ENCODE measurements at places on chromosomes 1 and 21. TPM values are rescaled to one million over a fixed set of nuclear protein-coding genes. Genes with fewer than 3 reads are reported as not detected.

The NBPF10 gene
- 4.2 TPM for total RNA-seq

The CRNN gene
- not detected for total RNA-seq

The GPR3 gene
- not detected for total RNA-seq

The RIIAD1 gene
- not detected for total RNA-seq

The RPF1 gene
- total RNA-seq, result 33.2 TPM

The RCSD1 gene
- total RNA-seq, result 11.1 TPM

The IGSF9 gene
- total RNA-seq, result not detected

GRCh38 chr1:18470671-18471355 is 9.9 kb upstream of the KLHDC7A start:
- DNase-seq, result no peak

DNA sequence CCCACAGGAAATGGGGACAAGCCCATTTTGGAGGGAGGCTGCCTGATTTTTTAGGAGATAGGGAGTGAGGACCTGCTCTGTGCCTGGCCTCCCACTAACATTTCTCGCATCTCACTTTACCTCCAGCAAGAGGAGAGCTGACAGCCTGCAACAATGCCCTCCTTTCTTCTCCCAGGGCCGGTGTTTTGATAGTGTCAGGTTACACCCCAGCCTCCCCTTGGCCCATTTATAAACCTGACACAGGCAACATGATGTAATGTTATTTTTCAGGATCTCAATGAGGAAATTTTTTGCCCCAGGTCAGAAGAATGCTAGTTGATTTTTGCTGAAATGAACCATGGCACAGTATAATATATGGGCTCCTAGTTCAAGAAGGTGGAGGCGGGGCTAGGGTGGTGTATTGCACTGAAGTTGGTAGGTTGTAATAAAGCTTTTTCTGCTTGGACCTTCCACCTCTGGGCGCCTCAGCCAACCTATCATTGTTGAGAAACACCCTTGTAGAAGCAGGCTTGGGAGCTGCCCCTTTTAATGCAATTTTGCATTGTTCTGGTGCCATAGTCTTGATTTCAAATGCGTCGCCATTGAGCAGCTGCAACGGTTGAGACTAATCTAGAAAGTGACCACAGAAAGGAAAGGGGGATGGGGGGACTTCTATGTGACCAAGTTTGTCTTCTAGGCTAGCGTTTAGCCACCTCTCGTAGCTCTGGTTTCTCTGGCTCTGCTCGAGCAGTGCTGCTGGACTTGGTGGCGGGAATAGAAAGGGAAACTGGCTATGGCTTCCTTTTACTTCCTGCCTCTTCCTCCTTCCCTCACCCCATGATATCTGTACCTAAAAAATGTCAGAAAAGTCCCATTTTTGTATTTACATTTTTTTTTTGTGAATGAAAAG is 53.0 kb downstream of the PBX1 start:
- DNase-seq, result no peak

GRCh38 chr1:25567710-25568089 is 24.3 kb downstream of the LDLRAP1 start:
- no peak for DNase-seq

DNA sequence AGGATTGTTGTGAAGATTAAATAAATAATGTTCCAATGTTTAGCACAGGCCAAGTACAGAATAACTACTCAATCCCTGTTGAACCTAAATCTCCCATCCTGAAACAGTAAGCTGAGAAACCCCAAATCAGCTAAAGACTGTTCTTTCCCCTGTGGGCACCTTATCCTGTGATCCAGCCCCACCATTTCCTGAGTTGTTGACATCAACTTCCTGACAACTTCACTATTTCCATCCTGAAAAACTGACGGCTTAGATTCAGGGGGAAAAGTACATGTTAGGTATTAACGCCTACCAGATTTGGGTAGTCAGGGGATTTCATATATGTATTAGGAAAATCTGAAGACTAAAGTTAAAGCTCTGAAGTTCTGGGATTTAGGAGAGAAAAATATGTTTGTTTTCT is 51.7 kb upstream of the PALMD start:
- no peak for DNase-seq

- DNase-seq, result no peak
Measured at GRCh38 chr1:2523191-2523890, 3.1 kb downstream of the PANK4 start.

DNA sequence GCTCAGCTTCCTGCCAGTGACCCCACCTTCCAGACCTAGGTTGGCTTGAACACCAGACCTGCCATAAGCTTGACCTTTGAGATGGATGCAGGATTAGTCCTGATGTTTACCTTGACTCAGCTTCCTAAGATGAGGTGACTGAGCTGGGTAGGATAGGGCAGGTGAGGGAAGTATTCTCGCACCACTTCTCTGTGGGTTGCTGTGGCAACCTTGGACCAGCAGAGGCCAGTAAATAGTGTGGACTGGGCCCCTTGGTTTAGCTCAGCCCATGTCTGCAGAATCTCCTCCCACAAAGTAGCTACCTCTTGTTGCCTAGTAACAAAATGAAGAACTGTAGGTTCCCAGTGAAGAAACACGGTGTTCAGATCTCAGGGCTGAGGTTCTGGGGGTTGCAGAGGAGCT is 8.4 kb downstream of the RPS6KA1 start:
- no peak for DNase-seq

DNA sequence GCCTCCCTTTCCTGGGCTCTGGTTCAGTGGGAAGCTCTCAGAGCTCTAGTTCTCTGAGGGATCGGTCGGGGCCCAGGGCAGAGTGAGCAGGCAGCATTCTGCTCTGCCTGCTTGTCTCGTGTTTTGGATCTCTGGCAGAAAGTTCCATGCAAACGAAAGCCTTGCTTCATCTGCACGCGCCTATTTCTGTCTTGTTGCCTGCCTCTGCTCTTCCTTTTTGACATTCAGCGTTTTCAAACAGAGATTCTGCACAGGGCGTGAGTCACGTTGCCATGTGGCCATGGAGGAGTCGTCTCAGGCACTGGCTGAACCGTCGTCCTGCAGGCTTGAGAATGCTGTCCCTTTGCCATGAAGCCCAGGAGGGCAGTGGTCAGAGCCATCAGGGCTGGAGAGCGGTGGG is 20.3 kb downstream of the AJAP1 start:
- DNase-seq, result no peak

DNA sequence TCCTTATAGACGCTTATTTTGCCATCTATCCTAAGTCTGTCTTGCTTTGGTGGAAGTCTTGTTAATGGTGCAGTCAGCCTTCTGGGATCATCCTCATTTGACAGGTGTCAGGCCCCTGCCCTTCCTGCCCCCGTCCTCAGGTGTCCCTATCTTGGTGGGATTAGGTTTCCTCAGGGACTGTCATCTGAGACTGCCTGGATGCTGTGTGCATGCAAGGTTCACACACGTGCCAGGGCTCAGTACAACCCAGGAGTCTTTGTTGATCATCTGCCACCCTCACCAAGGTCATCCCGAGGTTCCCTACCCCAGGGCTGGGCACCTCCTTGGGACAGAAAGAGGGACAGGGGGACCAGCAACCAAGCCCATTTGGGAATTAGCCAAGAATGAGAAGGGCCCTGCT is 18.0 kb downstream of the PADI2 start:
- no peak for DNase-seq

DNA sequence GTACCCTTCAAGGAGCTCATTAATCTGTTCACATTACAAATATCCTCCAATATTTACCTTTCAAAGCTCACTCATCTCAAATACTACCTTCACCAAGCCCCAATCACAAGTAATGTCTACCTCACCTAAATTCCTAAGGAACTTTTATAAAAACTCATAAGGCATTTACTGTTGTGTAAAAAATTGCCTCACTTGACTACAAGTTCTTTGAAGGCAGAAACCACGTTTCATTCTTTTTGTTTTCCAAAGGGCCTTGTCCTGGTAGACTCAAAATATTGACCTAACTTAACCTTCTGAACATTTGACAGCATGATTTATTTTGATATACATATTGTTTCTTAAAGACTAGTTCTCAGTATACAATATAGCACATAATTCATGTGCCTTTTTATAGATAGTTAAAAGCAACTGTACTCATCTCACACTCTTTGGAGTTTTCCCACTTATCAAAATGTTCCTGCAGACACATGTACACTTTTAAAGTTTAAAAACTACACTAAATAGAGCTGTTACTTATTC is 2.5 kb downstream of the USP33 start:
- no peak for DNase-seq

GRCh38 chr1:43932786-43933385 is 715 bp upstream of the ARTN start:
- DNase-seq, result no peak

DNA sequence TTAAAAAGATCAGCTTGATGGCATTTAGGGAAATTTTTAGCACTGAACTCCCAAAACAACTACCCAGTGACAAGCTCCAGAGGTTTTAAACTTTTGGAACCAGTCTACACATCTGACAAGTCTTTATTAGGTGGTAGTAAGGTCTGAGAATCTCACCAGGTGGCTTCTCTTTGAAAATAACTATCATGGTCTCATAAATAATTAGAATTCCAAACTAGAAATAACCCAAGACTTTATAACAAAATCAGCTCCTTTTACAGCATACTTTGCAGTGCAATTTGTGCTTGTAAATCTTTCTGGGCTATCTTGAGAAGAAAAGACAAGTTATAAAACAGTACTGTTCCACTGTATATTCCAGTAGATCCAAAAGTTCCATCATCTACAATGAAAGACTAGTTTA is 108.7 kb downstream of the LTN1 start:
- DNase-seq, result no peak

GRCh38 chr1:166999075-166999474 is 10.0 kb downstream of the MAEL start:
- DNase-seq, result no peak

DNA sequence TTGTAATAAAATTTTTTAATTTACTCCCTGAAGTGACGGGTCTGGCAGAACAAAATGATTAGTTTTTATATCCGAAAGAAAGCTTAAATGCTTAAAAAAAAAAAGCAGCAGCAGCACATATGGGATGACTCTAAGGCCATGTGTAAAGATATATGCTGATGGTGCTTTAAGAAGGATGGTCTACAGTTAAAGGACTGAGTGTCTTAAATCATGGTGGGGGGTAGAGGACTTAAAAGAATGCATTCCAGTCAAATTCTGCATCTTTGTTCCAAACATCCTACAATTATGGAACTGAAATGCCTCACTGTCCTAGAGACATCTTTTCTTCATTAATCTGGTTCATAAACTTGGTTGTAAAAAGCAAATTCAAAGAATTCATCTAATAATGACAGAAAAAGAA is 7.0 kb downstream of the KDM5B start:
- no peak for DNase-seq

DNA sequence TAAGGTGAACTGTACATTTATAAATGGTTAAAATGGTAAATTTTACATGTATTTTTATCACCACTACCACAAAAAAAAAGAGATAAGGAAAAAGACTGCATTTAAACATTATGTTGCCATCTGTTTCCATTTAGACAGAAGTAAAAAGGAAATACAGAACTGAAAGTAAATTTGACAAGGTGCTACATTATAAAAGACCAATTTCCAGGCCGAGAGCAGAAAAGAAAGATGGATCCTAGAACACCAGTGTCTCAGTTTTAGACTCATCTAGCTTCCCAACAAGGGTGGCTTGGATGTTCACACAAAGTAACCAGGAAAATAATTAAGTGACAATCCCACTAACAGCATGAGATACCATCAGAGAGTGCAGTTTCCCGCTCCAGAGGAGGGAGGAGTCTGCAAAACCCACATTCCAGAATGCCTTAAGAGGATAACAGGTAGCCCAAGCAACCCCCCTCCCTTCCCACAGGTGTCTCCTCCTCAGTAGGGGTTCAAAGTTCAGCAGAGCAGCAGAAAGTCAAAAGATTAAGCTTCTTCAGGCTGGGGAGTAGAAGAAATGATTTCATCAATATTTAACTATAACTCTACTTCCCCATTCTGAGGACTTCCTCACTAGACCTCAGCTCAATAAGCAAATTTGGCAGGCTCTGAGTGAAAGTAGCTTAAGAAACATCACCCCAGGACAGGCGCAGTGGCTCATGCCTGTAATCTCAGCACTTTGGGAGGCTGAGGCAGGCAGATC is 11.8 kb downstream of the TPM3 start:
- no peak for DNase-seq

DNA sequence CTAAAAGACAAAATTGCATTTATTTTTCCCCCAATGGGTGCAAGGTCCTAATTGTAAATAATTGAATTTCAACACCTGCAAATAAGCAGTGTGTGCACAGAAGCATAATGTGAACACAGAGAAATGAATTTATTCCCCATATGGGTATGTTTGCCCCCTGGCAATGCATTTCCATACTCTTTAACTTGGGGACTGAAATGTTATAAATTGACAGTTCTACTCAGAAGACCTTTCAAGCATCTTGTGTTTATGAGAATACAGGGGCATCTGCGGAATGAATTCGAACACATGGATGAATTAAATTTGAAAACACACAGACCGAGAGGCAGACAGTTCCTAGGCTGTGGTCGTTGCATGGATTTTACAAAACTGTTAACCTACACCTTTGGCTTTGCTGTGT is 3.5 kb downstream of the PBX1 start:
- no peak for DNase-seq

- DNase-seq, result no peak
Measured at GRCh38 chr1:178374016-178374415, 122.7 kb downstream of the CLEC20A start.

DNA sequence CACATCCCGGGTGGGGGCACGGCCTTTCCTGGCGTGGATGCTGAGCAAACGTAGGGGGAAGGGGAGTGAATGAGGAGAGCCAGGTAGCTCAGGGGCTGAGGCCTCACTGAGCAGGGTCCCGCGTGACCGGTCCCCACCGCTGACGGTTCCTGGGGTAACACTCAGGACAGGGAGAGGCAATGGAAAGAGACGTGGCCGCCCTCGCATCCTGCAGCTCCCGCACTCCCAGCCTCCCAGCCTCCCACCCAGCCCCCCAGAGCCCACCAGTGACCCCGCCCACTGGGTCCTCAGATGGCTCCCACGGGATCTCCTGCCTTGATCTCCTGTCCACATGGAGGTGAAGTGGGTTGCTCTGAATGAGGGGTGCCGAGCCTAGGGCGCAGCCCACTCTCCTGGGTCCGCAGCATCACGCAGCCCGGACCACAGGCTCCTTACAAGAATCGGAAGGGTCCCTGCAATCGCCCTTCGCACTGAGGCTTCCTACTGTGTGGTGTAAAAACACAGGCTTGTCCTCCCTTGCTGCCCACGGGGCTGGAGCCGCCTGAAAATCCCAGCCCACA is 2.4 kb downstream of the TSPEAR start:
- no peak for DNase-seq

DNA sequence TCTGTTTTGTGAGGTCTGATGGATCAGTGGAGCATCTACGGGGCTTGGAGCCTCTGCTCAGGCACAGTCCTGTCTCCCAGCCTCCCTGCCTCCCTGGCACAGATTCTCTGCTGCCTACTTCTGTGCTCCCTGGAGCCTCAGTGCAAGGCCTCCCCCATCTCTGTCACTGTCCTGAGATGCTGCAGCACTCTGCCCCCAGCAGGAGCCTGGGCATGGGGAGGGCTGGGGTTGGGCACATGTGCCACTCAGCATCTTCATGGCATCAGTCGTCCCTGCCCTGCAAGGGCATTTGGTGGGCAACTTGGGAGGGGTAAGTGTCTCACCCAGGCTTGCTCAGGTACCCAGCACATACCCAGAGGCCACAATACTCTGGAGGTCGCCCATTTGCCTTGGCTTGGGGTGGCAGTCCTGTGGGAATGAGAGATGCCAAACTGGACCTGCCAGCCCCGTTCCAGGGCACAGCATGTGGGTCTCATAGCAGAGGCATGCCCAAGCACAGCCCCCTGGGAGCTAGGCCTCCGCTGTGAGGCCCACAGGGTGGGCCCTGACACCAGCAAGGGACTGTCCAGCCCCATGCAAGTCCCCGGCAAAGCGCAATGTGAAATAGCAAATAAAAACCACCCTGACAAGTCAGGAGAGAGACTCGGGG is 28.7 kb downstream of the PADI3 start:
- no peak for DNase-seq

Measured in thoracic aorta (tissue), 2 donors.